ENCODE measurements at places on chromosomes 2 and 18.

DNA sequence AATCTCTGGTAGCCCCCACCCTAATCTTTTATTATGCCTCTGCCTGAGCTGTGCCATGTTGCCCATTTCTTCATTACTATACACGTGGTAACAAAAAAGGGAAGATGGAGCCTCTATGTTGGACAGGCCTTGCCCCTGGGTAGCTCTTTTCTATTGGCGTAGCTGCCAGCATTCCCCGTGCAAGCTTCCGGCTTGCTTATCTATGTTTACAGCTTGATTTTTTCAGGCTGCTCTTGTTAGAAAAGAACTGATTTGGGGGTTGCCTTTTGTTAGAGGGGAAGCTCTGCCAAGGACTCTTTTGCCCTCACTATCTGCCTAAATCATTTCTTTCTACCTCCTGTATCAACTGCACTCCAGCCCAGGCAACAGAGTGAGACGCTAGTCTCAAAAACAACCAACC is 45.5 kb upstream of the ZSWIM2 start:
- DNase-seq = no peak

DNA sequence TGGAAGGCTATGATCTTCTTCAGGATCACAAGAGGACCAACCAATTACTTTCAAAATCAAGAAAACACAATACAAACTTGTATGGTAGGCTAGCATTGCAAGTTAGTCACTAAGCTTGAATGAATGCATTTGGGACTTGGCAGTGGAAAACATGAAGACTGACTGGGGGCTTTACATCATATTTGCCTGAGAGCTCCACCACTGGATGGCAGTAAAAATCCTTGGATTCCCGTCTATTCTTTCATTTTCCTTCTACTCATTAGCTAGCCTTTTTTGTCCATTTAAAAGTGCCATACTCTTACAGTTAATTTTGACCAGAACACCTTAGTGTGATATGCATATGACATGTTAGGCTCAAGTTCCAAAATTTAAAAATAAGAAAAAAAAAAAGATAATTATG is 63.5 kb upstream of the RASGRP3 start:
- DNase-seq = no peak

DNA sequence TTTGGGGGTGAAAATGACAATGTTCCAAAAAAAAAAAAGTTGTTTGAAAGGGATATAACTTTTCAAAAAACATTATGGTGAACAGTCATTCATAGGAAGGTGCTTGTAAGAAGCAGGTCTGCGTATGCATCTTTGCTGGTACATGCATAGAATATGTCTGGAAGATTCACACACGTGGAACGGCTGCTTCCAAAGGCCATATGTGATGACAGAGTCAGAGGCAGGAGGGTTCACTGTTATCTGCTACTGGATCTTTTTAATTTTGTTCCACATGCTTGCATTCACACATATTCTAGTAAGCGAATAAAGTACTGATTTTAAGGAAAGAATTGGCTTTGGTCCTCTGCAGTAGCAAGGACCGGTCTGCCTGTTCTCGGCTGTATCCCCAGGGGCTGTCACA is 193.4 kb downstream of the SMAD7 start:
- DNase-seq = no peak

DNA sequence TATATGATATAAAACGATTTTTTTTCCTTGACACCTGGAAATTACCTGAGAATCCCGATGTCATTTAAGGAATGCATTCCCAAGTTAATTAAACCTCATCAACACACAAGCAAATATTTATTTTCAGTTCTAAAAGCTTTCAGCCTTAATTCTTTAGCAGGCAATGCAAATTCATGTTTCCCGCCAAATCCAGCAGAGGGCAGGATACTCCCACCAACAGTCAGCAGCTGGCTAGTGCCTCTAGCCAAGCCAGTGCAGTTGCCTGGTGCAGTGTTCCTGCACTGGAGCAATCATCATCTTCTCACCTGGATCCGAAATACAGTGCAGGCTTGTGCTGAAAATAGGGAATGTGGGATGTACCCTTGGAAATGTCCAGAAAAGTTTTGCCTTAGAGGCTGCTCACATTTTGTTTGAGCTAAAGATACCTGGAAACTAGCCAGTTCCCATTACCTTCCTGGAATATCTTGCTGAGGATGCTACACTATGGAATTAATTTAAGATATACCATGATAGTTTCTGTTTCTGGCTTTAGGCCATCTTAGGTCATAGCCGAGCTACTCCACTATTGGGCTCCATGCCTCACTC is 48.4 kb upstream of the CYTIP start:
- DNase-seq = peak; percentile 78

GRCh38 chr2:71891155-71891554 is 256.5 kb downstream of the CYP26B1 start:
- DNase-seq = no peak

DNA sequence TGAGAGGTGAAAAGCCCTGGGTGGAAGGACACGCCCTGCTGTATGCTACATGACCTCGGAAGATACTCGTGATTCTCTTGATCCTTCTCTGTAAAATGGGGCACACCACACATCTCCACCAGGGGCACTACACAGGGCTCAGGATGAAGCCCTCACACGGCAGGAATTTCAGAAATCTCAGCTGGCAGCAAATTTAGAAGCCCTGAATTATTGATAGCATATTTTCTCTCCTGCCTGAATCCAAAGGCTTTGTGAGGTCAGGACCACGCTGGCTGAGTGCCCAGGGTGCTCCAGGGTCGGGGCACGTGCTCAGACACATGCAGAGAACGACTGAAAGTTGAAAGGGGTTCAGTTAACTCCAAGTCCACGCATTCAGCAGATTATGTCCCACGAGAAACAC is 42.1 kb upstream of the GALR1 start:
- DNase-seq = peak; percentile 73

GRCh38 chr2:37767959-37768925 is 96.8 kb upstream of the CDC42EP3 start:
- DNase-seq = peak; percentile 4

DNA sequence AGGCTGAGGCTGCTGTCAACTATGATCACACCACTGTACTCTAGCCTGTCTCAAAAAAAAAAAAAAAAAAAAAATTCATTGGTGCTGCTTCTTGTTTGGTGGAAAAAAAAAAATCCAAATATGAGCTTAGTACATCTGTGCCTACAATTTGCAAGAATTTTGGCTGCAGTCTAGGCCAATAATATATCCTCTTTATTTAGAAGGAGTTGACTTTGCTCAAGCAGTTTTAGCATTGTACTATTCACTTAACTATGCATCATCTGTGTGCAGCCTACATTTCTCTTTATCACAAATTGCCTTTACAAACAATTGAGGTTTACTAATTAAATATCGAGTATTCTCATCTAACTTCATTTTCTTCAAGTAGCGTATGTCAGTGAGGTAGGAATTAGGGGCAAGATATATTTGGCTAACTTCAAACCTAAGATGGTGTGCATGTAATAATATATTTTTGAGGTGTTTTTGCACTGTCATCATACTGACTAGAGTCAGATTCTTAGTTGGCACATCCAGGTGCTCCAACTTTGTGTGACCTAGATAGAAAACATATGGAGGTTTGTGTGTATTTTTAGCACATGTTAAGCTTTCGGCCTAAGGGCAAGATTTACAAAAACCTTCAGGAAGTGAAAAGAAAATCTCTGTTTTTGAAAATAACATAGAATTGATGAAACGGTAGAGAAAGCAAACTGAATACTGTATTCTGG is 51.8 kb downstream of the PMS1 start:
- DNase-seq = no peak

DNA sequence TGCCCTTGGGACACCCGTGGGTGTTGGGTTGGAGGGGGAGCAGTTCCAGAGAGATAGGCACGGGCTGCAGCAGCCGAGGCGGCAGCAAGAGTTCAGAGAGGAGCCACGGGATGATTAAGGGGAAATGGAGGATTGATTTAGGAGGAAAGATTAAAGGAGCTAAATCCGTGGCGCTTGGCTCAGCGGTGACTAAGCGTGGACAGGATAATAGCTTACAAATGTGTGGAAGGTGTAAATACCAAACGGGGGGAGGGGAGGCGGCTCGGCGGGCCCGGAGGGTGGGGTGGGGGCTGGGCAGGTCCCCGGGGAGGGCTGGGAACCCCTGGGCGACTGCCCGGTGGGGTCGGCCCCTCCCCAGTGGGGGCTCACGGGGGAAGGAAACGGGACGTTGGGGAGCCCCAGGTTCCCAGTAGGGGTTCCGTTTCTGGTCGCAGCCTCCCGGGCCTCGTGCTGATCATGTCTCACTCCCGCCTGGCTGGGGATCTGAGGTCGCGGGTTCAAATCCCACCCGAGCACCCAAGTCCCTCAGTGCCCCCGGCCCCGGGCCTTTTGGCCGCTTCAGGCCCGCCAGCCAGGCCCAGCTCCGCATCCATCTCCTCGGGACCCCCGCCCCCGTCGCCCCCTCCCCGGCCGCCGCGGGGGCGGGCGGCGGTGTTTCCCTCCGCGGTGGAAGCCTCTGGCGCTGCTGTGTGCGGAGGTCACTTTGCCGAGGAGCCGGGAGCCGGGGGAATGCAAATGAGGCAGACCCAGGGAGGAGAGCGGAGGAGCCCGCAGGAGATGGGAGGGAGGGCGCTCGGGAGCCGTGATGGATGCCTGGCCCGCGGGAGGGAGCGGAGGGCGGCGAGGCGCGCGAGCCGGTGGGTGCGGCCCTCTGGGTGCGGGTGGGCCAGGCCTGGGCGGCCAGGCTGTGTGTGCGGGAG is 8.1 kb downstream of the ASIC4 start:
- no peak for DNase-seq

DNA sequence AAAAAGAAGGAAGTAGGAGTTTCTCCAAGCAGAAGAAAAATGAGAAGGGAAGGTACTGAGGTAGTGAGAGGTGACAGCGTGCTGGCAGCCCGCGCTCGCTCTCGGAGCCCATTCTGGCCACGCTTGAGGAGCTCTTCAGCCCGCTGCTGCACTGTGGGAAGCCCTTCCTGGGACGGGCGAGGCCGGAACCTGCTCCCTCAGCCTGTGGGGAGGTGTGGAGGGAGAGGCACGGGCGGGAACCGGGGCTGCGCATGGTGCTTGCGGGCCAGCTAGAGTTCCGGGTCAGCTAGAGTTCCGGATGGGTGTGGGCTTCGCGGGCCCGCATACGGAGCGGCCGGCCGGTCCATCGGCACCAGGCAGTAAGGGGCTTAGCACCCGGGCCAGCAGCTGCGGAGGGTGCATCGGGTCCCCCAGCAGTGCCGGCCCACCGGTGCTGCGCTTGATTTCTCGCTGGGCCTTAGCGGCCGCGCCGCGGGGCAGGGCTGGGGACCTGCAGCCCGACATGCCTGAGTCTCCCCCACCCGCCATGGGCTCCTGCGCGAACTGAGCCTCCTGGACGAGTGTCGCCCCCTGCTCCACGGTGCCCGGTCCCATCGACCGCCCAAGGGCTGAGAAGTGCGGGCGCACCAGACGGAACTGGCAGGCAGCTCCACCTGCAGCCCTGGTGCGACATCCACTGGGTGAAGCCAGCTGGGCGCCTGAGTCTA is 11.1 kb upstream of the CYS1 start:
- no peak for DNase-seq

GRCh38 chr18:76643996-76644395 is 149.0 kb upstream of the ZNF516 start:
- no peak for DNase-seq

- no peak for DNase-seq
Measured at GRCh38 chr2:199258291-199258690, 199.4 kb downstream of the SATB2 start.

GRCh38 chr2:75065402-75066008 is 107.1 kb downstream of the POLE4 start:
- DNase-seq = no peak

GRCh38 chr2:165662720-165663119 is 131.3 kb downstream of the GALNT3 start:
- DNase-seq = no peak

DNA sequence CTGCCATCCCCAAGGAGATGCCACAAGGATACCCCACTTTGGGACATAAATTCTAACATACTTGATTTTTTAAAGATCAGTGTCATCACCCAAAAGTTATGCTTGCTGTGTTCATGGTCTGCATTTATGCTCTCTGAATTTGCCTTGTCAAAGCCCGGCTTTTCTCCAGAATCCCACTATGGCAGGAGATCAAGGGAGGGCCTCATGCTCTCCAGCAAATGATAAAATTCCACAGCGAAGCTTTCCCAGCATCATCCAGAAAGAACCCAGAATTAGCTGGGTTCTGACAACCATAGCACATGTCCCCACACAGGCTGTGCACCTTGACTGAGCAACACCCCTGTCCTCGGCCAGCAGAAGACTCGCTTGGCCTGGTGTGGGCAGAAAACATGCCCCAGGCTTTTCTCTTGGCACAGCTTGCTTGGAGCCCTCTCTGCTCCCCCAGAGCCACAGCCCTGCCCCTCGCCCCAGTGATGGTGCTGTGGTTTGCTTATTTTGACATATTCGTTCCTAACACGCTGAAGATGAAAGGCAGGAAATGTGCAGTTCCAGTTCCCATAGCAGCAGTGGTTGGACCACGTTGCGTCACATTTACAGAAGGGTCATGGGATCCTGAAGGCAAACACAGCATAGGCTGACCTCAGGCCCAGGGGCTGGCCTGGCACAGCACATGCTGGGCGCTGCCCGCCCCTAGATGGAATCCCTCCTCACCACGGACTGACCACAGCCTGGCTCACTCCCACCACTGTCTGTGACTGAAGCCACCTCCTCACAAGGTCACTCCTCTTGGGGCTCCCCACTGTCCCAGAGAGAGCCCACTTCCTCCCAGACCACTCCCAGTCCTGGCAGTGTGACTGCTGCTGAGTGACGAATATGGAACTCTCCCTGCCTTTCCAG is 14.1 kb upstream of the CHRNA1 start:
- no peak for DNase-seq

DNA sequence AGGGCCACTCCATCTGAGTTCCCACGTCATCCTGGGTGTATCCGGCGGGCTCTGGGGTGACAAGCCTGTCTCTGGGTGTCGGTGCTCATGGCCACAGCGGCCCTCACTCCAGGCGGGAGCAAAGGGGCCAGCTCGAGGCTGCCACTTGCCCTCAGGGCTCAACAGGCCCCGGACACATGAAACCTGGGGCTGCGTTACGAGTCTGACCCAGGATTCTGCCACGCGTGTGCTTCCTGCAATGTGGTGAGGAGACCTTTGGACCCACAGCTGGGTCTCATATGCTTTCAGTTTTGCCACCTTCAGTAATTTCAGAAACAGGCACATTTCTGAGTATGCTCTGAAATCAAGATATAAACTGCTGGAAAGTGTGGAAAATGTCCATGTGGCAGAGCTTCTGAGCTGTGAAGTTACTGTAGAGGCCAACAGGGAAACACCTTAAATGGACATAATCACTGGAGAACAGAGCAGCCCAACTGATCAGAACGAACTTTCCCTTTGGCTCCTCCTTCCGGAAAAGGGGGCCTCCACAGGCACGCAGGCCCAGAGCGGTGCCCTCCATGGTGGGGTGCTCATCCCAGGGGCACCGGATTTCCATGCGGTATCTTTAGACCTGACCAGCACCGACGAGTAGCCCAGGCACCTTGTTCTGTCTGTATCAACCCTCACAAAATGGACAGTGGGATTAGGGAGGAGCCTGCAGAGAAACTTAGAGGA is 14.1 kb downstream of the PER2 start:
- DNase-seq = no peak

DNA sequence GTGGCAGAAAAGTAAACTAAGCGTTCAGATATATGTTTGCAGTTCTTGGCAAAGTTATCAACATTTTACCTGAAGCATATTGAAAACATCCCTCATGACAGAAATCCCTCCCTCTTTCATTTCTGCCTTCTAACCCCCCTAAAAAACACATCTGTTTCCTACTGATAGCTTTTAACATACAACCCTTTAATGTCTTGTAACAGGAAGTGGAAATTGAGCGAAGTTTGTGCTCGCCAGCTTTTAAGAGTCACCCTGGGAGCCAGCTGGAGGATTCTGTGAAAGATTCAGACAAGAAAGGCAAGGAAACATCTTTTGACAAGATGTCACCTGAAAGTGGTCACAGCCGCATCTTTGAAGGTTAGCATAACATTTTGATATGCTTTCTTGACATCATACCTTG is 247.4 kb downstream of the XIRP2 start:
- DNase-seq = no peak

Data from pancreas (tissue), 10 donors.